ENCODE measurements at places on chromosomes 1 and 21.

- no peak overlapping the region for H3K27ac ChIP-seq
- no peak overlapping the region for H3K4me3 ChIP-seq
- no peaks in the 10 kb centered on the region for H3K27me3 ChIP-seq
- DNase-seq, result no peak
These were observed 98.7 kb upstream of the PDC start for GRCh38 chr1:186559601-186560116.

- H3K4me3 ChIP-seq, result no peak overlapping the region
- H3K4me1 ChIP-seq, result no peaks in the 10 kb centered on the region
- DNase-seq, result no peak
- H3K27me3 ChIP-seq, result no peaks in the 10 kb centered on the region
These were observed 92.1 kb downstream of the NIBAN1 start for GRCh38 chr1:184881941-184882913.

DNA sequence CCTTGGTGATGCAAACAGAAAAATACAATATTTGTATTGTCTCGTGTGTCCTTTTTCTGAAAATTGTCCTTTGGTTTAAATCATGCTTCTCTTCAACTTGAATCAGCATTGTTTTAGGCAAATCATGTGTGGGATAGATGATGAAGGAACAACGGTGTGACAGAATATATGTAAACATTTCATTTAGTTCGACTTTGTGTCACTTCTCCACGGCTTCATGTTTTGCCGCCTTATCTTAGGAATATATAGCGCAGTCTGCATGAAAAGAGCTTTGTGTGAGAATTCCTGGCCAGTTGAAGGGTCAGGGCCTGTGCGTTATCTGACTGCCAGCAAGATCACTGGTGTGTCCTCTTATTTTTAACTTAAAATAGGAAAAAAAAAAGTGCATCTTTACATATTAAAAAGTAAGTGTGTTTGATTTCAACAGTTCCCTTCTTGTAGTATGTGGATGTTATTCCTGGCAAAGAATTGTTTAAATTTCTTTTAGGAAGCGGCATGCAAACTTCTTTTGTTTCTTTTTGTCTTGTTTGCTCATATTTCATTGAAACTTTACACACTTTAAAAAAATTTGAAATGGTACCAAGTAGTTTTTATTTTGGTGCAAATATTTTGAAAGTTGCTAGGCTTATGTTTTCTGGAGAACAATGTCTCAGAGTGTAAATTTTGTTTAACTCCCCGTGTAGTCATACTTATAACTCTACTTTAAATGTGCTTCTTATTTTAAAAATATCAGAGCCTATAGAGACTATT is 465.2 kb downstream of the USP25 start:
- H3K27me3 ChIP-seq, result no peaks in the 10 kb centered on the region
- DNase-seq, result peak; percentile 63
- peak overlapping the region; percentile 67 for H3K4me3 ChIP-seq
- peak overlapping the region; percentile 93 for H3K27ac ChIP-seq
- H3K36me3 ChIP-seq, result no peaks in the 10 kb centered on the region

GRCh38 chr1:156896490-156897033 is 3.0 kb downstream of the PEAR1 start:
- H3K27ac ChIP-seq, result no peak overlapping the region
- H3K36me3 ChIP-seq, result no peaks in the 10 kb centered on the region
- peaks cover 7% of the 10 kb centered on the region for H3K27me3 ChIP-seq

DNA sequence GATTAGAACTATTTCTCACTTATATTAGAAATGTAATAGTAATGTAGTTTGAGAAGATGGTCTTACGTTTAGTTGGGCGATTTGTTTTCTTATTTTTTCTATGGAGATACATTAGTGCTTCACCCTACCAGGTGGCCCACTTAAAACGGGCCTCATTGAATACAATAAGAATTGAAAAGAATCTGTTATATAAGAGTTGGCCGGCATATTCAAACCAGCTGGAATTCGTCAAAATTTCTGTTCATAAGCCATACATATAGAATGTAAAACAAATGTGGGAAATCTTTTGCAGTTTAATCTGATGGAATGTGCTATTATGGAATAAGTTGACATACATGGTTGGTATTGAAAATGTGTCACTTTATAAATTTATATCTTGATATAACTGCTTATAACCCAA is 96.4 kb upstream of the C1orf105 start:
- H3K4me1 ChIP-seq, result peaks cover 14% of the 10 kb centered on the region
- no peak overlapping the region for H3K4me3 ChIP-seq
- no peak overlapping the region for H3K27ac ChIP-seq
- no peak for DNase-seq
- H3K36me3 ChIP-seq, result no peaks in the 10 kb centered on the region

Measured in SJCRH30 (cell line).